CD4-positive, alpha-beta T cell treated with Interleukin-17A for 1 hour (primary cell): ENCODE measurements at places on chromosomes 4 and X.

DNA sequence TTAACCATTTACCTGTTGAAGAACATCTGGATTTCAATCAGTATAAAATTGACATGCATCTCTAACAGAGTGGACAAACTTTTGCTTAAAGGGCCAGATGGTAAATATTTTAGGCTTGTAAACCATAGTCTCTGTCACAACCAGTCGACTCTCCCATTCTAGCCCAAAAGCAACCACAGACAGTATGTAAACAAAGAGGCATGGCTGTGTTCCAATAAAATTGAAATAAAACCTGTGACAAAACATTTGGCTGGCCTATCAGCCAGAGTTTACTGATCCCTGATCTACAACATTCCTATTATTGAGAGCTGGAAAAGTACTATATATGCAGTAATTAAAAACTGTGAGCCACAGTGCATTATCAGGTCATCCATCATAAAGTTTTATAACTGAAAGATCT, 3.2 kb downstream of the CENPC start:
- no peak for DNase-seq

GRCh38 chrX:11040996-11041395, 70.1 kb upstream of the HCCS start:
- no peak for DNase-seq

DNA sequence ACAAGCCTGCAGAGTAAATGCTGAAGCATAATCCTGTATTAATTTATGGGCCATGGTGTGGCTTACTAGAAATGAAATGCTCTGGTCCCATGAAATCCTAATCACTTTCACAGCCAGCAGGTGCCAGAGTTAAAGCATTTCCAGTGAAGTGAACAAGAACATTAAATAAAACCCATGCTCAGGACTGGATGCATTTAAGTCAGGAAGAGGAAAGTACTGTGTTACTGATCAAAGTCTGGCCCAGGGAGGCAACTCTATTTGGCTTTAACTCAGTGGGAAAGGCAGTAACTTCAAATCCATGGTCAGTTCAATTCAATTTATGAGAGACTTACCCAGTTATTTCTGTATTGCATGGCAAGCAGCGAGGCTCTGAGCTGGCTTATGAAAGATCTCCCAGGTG, 29.2 kb downstream of the AGA start:
- DNase-seq = no peak

- DNase-seq = no peak
Measured at GRCh38 chr4:168569066-168569930, 72.4 kb downstream of the PALLD start.

- no peak for DNase-seq
Measured at GRCh38 chr4:141657550-141658250, 21.3 kb downstream of the IL15 start.

DNA sequence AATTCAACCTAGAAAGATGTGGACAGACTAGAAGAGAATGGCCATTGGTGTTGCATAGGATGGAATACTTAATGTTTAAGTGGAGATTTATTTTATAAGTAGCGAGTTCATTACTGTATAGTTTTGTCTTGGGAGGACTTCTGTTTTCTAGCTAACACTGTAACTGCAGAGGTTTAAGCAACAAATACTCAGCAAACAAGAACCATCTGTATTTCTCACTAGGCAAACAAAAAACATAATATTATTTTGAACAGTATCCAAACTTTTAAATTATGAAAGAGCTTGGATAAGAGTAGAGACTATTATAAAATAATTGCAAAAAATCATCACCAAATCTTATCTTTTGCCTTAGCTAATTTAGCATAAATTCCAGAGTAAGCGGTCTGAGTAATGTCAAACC, 121.1 kb downstream of the GLRA3 start:
- no peak for DNase-seq

- no peak for DNase-seq
Measured at GRCh38 chr4:169263791-169264392, 6.9 kb downstream of the SH3RF1 start.

GRCh38 chr4:54428940-54429339, 199.8 kb downstream of the PDGFRA start:
- no peak for DNase-seq
